Daoy (cell line): ENCODE measurements at places on chromosomes 3 and 15.

DNA sequence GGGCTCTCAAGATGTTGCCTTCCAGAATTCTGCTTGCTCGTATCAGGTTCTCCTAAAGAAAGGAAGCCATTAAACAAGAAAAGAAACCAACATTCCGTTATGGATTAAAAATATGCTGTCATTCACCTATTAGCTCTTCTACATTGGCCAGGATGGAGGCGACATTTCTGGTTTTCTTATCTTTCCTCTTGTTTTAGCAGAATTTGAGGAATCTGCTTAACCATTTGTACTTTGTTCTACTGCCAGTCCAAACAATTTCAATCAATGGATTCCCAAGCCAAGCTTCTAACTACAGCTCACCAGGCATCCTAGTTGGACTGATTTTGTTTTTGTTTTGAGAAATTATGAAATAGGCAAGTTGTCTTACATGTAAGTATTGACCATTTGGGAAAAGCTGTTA is 164.6 kb upstream of the TSC22D2 start:
- no peak for DNase-seq

DNA sequence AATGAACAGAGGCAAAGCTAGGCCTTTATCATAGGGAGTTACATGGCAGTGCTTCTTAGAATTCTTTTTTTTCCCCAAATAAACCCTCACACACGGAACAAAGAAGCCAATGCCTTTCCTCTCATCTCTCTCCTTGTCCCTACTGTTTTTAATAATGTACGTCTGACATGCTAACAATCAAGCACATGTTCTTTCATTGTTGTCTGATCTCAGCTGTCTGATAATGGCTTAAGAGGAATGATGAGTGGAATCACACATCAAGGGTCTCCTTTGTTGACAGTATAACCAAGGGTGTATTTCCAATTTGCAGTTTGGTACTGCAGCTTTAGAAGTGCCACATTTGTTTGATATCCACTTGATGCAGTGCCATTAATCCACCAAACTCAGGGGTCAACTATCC is 34.8 kb upstream of the EPHA3 start:
- no peak for DNase-seq

DNA sequence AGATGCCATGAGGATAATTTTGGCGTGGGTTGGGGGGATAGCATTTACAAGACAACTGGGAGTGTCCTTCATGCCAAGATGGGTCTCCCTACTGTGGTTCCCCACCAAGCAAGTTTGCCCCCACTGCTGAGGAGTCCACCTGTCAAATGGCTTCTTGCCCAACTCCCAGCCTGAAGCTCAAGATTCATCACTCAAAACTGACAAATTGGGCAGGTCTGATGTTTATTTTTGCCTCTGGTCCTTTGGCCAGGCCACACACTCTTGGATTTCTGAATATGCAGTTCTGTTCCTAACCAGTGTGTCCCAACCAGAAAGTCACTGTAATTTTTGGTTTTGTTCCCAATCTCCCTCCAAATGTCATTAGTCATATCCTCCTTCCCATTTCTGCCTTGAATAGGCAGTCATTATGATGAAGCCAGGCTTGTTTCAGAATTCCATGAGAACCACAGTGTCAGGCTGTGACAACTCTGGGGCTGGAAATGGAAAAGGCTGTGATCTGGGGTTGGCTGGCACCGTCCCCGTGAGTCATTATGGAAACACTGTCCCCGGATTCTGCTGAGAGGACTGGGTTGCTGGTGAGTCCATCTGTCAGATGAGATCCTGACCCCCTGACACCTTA is 29.3 kb upstream of the MEF2A start:
- peak; percentile 85 for DNase-seq

- DNase-seq = peak; percentile 53
These were observed 112.8 kb upstream of the ICE2 start for GRCh38 chr15:60591496-60592370.

DNA sequence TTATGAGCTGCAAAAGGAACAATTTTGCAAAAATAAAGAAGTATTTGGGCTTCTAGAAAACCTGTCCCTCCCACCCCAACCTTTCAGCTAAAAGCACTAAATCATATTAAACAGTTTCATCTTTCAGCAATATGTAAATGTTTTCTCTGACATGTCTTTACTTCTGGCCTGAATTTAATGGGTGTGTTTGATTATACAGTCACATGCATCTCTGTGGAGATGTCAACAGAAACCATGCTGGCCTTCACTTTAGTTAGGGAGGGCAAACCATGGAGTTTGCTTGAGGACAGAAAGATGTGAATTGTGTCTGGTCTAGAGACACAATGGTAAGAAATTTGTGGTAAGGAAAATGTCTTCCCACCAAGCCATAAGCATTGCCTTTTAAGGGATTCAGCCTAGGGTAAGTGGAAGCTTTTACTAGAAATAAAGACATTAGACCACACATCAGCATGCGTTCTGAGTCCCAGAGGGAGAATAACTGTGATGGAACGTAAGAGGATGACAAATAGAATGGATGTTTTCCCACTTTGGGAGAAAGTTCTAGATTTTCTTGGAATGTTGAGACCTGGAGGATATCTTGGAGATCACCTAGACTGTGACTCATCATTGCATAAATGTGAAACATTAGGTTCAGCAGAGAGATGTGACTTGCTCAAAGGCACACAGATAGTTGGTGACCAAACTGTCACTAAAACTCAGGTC is 68.9 kb downstream of the ST8SIA2 start:
- no peak for DNase-seq

DNA sequence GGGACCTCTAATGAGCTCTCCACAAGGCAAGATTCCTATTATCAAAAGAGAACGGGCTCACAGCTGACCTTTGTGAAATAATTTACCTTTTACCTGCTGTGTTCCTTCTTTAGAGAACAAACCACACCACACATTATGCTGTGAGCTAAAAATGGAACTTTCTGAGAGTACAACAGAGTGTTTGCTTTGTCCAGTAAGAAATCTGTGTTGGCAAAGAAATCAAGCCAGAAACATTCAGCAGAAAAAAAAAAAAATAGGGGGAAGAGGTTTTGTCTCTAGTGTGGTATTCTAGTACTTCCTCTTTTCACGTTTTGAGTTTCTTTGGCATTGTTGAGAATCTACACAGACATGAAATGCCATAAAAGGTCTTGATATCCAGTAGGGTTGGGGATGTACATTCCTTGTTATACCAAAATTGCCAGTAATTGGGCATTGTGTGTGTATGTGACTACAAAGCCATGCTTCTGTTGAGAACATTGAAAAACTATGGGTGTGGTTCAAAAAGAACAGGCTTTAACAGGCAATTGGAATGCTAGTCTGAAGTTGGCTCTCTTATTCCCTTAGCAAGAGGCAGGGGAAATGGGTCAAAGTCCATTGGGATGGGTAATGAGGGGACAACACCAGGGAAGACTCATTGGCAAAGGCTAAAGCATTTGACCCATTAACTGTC is 273.5 kb downstream of the NEK10 start:
- no peak for DNase-seq

- DNase-seq = peak; percentile 89
These were observed 35.5 kb downstream of the B3GALNT1 start for GRCh38 chr3:161069511-161070251.

GRCh38 chr3:160226026-160226907 is 1.0 kb downstream of the C3orf80 start:
- no peak for DNase-seq

DNA sequence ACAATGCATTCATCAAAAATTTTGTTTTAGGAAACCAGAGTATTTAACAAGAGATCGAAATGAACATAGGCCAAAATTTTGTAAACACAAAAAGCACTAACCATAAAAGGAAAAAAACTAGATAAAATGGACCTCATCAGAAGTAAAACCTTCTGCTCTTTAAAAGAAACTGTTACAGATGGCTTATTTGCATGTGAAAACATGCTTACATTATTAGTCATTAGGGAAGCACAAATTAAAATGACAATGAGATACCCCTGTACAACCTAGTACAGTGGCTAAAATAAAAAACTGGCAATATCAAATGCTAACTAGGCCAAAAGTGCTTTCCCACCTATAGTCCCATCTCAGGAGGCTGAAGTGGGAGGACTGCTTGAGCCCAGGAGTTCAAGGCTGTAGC is 19.3 kb downstream of the UBR1 start:
- no peak for DNase-seq

GRCh38 chr3:35921718-35922117 is 282.4 kb downstream of the ARPP21 start:
- no peak for DNase-seq

GRCh38 chr3:65604863-65605526 is 433.7 kb downstream of the MAGI1 start:
- no peak for DNase-seq

- DNase-seq = no peak
These were observed 4.5 kb downstream of the AMIGO3 start for GRCh38 chr3:49714728-49715550.

DNA sequence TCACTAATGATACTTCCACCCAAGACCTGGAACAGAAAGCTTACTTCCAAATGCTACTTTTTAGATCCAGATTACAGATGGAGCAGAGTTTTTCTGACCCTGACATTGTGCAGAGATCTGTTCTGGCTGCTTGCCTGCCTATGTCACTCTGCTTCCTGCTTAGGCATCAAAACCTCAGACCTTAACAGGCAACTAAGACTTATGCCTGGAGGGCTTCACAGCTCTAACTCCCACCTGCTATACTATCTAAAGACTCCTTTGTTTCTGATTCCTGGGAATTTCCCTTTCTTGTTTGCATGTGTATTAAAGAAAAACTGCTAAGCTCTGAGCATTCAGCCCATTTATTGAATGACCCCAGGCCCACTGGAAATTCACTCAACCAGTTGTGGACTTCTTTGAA is 157.4 kb upstream of the NPHP3 start:
- peak; percentile 11 for DNase-seq

GRCh38 chr3:30693470-30694120 is 87.2 kb downstream of the TGFBR2 start:
- peak; percentile 60 for DNase-seq

DNA sequence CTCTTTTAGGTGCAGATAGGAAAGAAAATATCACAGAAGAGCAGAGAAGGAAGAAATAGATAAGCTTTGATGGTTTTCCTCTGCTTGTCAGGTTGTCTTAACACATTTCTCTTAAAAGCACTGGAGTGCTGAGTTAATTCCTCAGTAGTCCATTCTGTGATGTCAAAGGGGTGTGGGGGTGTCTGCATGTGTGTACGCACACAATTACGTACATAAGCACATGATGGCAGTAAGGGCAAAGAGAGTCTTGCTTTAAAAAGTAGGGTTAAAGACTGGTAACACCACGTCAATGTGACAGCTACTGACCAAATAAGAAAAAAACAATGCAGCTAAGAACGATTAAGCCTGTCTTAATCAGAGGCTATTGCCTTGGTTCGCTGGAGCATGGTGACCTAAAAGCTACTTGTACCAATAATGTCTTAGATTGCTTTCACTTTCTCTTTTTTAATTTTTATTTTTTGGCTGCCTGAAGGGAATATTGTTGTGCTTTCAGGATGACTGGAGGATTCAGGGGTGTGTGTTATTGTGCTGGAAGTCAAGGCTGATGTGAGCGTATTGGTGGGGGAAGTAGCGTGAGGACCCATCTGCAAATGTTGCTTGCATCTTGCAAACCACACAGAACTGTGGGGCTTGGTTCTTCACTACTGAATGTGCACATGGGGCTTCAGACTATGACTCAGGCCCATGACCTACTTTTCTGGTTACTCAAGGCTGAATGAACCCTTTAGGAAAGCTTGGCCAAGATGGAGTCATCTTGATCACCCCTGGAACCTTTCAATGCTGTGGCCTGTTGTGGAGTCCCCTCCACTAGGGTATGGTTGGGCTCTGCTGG is 417.8 kb upstream of the TPM1 start:
- peak; percentile 63 for DNase-seq

DNA sequence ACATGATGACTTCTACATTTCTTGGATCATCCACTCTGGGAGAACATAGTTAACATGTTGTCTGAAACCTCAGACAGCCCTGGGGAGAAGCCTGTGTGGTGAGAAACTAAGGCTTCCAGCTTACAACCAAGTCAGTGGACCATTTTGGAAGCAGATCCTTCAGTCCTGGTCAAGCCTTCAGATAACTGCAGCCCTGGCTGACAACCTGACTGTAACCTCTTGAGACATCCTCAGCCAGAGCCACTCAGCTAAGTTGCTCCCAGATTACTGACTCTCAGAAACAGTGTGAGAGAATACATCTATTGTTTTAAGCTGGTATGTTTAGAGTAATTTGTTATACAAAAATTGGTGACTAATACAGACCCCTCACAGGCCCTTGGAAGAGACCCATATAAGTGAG is 50.9 kb upstream of the KPNA4 start:
- DNase-seq = no peak

DNA sequence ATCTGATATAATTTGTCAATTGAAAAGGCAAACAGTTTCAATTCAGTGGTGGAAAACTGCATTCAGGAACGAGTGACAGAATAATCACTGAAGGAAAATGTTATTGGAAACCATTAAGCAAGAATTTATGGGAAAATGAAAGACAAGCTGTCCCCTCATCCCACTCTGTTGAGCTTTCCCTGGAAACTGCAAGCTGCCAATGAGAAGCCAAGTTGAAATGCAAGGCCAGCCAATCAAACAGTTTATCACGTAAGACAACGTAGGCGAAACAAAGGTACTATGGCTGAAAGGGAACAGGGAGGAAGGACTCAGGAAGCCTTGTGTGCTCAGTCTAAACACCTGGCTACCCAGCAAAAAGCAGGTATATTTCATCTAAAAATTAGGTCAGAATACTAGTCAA is 187.9 kb upstream of the ATP10A start:
- DNase-seq = no peak

GRCh38 chr3:107855710-107856109 is 235.1 kb downstream of the CD47 start:
- DNase-seq = peak; percentile 43

- DNase-seq = no peak
These were observed 46.8 kb downstream of the ITGB5 start for GRCh38 chr3:124840331-124840730.

- DNase-seq = peak; percentile 11
These were observed 63.1 kb downstream of the EDEM1 start for GRCh38 chr3:5250467-5251195.

DNA sequence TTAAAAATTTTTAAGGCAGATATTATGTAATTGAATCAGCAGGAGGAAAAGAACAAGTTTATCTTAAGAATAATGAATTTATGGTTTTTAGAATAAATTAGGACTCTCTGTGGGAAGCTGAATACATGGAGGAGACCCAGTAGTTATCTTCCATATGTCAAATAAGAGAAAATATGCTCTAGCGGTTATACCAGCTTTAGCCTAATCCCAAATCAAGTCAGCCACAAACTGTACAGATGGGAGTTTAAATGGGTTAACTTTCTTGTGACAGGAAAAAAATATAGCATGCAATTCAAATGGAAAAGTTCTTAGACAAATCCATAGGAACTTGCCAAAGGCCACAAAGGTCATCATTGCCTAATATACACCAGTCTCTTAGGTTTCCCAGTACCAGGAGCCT is 84.3 kb downstream of the TTBK2 start:
- DNase-seq = no peak
